ENCODE measurements at places on chromosomes 1 and 21.

DNA sequence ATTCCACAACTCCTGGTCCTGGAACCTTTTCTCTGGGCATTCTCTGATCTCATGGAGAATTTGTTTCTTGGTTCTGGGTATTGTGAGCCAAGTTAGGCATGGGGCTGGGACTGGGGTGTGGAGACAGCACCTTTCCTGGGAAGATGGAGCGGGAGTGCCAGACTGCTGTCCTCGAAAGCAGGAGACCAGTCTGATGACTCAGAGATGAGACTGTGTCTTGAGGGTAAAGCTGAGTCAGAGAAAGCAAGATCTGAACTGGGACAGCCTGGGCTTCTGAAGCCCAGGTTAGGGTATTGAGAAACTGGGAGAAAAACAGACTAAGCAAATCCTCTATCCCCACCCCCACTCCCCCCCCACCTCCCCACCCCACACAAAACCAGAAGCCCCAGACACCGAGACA, 2.2 kb upstream of the KANK4 start:
- no peak for DNase-seq

DNA sequence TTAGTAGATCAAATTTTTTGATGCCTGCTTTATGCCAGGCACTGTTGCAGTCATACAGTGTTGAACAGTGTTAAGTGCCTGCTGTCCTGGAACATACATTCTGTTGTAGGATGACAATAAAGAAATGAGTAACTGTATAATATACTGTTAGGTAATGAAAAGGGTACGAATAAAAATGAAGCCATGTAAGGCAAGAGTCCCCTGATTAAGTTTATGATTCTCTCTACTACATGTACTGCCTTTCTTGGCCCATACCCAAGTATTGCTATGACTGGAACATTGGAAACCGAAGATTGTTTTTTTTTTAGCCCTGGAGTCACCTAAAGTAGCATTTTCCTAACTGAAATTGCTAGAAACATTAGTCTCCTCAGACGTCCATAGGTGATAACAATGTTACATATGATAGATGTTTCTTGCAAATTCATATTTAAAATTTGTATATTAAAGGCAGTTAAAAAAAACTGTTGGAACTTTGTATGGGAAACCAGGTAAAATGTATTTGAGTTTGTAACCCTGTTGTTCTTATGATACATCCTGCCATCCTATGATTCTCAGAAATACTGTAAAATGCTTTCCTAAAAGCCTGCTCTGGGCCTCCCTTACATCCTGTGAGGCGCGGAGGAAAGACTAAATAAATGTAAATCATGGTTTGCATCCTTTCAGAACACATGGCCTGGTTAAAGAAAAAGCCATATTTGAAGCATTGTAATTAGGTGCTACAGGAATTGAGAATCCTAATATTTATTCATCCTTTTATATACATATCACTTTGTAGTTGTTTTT, 5.8 kb downstream of the ATP5PB start:
- DNase-seq, result no peak

DNA sequence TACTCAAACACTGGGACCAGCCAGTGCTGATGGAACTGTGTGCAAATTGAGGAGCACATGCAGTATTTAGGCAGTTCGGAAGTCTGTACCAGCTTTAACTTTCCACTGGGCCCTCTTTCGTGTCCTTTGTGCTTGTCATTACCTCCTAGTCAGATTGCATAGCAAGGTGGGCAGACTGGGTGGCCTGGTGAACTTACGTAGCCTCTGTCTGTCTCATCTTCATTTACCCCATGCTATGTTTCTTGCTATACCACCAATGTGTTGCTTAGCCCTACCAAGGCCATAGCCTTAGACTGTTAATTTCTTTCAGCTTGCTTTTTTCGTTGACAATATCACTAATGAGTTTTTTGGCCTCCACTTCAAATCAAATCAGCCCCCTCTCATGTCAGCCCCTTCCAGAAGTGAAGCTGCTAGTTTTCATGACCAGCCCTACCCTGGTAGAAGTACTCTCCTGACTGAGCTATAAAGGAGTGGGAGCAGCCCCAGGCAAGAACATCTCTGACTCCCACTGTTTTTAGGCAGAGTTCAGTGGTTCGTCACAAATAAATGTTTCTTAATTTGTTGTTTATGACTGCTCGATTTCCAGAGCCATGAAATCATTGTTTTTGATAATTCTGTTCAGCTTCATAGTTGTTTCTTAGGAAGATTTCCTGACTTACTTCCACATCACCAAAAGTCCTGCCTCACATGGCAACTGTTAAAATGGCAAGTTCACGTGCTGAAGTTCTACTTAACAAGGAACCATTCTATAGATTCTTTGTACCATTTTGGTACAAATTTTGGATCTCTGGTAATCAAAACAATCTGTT, 19.3 kb downstream of the PRKACB start:
- DNase-seq, result no peak

GRCh38 chr1:77370161-77370560, 88.3 kb downstream of the AK5 start:
- no peak for DNase-seq

DNA sequence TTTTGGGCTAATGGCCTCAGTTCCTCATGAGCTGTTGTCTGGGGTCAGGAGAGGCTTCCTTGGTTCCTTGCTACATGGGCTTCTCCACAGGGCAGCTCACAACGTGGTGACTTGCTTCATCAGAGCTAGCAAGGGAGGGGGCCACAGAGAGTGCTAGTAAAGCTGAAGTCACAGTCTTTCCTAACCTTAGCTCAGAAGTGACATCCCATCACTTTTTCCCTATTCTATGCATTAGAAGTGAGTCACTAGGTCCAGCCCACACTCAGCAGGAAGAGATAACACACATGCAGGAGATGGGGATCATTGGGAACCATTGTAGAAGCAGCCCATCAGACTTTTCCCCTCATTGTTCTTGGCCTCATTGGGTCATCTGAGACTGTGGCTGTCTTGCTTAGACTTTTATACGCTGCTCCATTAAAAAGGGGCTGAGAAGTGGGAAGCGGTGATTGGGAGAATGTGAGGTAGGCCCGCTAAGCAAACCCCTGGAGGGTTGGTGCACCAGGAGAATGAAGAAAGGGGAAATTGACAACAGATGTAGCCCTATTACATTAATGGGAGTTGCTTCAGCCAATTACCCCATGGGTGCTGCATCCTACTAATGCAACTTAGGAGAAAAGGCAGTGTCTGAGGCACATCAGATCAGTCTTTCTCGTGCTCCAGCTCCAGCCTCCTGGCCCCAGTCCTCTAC, 22.1 kb upstream of the IGSF21 start:
- DNase-seq, result no peak

DNA sequence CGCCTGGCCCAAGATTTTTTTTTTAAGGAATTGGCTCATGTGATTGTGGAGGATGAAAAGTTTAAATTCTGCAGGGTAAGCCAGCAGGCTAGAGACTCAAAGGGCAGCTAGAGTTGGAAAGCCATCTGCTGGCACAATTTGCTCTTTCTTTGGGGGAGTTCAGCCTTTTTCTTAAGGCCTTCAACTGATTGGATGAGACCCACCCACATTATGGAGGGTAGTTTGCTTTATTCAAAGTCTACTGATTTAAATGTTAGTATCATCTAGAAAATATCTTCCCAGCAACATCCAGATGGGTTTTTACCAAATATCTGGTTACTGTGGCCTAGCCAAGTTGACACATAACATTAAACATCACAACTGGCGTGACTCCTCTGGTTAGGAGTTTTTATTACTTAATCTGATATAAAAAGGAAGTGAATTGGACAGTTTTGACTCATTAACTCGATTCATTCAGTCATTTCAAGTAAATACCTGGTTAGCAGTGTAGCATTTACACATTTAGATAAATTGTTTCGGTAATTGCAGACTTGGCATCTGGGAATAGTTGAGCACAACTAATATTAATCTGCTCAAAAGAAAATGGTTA, 12.4 kb downstream of the HOOK1 start:
- DNase-seq, result no peak

DNA sequence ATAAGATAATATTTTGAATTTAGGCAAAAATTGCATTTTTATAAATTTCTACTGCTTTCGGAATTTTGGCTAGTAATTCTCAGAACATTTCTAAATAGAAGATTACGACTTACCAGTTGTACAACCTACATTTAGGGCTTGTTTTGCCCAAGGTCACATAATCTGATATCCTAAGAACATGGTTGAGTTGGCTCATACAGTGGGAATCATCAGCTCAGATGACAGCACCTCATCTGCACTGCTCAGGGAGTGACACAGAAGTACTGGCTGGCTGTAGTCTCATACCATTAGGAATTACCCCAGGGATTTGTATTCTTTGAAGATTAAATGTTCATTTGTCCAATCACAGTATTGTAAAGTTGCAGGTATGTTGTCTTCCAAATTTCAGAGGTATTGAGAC, 217.6 kb downstream of the ADGRL2 start:
- DNase-seq, result no peak
